Spinal cord (tissue), 10 donors: ENCODE measurements at places on chromosomes 4 and X.

GRCh38 chrX:110055616-110056015 is 52.7 kb downstream of the TMEM164 start:
- no peak overlapping the region for H3K27ac ChIP-seq
- no peaks in the 10 kb centered on the region for H3K36me3 ChIP-seq
- no peak overlapping the region for H3K4me3 ChIP-seq
- H3K27me3 ChIP-seq: no peaks in the 10 kb centered on the region
- no peaks in the 10 kb centered on the region for H3K4me1 ChIP-seq

- H3K27ac ChIP-seq: no peak overlapping the region
- no peaks in the 10 kb centered on the region for H3K36me3 ChIP-seq
- H3K4me1 ChIP-seq: peaks cover 4% of the 10 kb centered on the region
These were observed 101.6 kb upstream of the TEX13D start for GRCh38 chrX:124230655-124231450.

DNA sequence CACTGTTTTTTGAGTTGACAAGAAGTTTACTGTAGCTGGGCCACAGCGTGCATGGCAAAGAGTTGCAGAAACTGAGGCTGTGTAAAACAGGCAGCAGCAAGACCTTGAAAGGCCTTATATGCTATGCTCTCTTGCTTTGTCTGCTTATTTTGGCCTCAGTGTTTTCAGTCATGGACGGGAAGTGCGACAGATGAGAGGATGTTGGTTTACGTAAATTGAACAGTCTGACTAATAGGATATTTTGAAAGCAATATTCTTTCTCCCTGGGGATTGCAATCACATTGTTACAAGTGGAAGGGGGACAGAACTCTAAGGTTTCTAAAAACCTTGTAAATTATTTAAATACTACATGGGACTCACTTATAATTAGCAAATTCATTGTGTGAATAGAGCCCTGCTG is 32.2 kb upstream of the MAGEA10 start:
- no peaks in the 10 kb centered on the region for H3K36me3 ChIP-seq
- no peaks in the 10 kb centered on the region for H3K27me3 ChIP-seq
- no peak for DNase-seq
- no peak overlapping the region for H3K4me3 ChIP-seq

DNA sequence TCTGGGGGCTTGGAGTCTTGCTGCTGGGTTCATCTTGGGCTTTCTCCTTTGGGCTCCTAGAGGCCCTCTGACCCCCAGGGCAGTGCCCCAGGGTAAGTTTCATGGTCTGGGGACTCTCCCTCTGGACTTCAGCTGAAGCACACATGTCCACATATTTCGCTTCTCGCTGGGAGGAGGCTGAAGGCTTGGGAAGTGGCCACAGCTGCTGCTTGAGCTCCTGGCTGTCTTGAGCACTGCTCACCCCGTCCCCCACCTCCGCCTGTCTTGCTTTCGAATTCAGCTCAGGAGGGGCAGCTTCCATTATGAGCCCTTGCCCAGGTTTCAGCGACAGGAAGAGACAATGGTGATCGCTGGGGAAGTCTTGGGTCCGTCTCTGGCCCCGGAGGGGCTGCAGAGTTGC is 3.7 kb downstream of the C4orf54 start:
- no peaks in the 10 kb centered on the region for H3K27me3 ChIP-seq
- H3K4me3 ChIP-seq: no peak overlapping the region

DNA sequence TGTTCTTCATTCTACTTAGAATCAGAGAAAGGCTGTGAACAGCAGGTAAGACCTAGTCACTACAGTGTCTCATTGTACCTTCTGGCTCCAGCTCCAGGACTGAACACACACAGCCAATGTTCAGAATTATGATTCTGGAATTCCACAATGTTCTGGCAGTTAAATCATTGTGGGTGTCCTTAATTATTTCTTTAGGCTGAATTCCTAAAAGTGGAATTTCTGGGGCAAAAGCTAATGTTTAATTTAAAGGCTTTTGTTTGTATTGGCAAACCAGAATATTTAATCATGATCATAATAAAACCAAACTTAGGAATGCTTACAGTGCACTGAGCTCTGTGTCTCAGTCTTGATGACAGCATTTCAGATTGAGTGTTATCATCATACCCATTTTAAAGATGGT is 67.0 kb upstream of the FAT1 start:
- DNase-seq: no peak
- H3K4me1 ChIP-seq: no peaks in the 10 kb centered on the region

- no peaks in the 10 kb centered on the region for H3K36me3 ChIP-seq
- no peaks in the 10 kb centered on the region for H3K4me1 ChIP-seq
- no peak overlapping the region for H3K27ac ChIP-seq
These were observed 28.1 kb downstream of the INPP4B start for GRCh38 chr4:142818031-142818430.

DNA sequence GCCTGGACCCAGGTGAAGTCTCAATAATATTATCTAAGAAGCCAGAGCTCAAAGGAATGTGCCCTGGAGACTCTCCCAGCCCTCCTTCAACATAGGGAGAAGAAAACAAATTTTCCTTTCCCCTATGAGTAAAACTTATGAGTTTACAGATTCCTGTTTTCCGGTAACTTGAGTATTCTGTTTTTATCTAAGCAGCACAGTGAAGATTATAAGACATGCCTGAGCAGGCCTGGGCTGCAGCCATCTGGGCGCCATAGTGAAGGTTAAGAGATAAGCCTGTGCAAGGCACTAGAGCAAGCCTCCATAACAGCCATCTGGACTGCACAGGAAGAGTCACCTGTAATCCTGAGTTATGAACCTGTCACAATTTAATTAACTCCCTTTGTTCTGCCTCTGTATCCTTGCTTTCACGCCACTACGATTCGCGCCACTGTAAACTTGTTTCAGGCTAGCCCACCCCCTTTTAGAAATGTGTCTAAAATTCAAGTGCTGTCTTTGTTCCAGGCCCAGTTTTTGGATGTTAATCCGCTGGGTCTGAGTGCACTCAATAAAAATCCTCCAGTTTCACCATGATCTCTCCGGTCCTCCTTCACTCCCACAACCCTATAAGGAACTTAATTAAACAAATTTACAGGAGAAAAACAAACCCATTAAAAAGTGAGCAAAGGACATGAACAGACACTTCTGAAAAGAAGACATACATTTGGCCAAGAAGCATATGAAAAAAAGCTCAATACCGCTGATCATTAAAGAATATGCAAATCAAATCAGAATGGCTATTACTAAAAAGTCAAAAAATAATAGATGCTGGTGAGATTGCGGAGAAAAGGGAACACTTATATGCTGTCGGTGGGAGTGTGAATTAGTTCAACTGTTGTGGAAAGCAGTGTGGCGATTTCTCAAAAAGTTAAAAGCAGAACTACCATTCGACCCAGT is 189.5 kb downstream of the APBB2 start:
- H3K27me3 ChIP-seq: no peaks in the 10 kb centered on the region
- DNase-seq: peak; percentile 15
- no peaks in the 10 kb centered on the region for H3K36me3 ChIP-seq
- H3K27ac ChIP-seq: no peak overlapping the region
- H3K4me1 ChIP-seq: no peaks in the 10 kb centered on the region
- H3K4me3 ChIP-seq: no peak overlapping the region

GRCh38 chr4:183244506-183244905 is 75.6 kb downstream of the CLDN22 start:
- DNase-seq: no peak
- H3K27ac ChIP-seq: no peak overlapping the region
- no peaks in the 10 kb centered on the region for H3K27me3 ChIP-seq
- no peaks in the 10 kb centered on the region for H3K4me1 ChIP-seq

DNA sequence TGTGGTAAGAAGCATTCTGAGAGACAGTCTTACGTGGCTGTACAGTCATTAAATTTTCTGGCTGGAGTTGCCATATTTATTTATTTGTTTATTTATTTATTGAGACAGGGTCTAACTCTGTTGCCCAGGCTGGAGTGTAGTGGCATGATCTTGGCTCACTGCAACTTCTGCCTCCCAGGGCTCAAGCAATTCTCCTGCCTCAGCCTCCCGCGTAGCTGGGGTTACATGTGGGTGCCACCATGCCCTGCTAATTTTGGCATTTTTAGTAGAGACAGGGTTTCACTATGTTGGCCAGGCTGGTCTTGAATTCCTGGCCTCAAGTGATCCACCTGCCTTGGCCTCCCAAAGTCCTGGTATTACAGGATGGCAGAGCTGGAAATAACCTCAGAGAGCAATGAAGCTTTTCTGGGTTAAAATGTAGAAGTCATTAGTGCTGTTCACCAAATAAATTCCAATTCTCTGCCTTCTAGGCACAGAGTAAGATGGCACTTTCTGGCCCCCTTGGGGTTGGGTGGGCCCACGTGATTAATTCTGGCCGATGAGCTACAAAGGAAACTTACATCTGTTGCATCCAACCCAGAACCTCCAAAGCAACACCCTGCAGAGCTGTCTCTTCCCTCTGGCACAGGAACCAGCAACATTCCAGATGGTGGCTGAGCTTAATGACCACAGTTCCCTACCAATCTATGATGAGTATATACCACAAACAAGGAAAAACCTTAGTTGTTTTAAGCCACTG is 4.5 kb downstream of the MRFAP1 start:
- H3K27me3 ChIP-seq: no peaks in the 10 kb centered on the region
- H3K36me3 ChIP-seq: peaks cover 10% of the 10 kb centered on the region
- no peak overlapping the region for H3K4me3 ChIP-seq
- no peak for DNase-seq
- peaks cover 11% of the 10 kb centered on the region for H3K4me1 ChIP-seq

GRCh38 chrX:30822068-30822681 is 66.9 kb downstream of the TAB3 start:
- no peak overlapping the region for H3K4me3 ChIP-seq
- no peaks in the 10 kb centered on the region for H3K36me3 ChIP-seq
- DNase-seq: no peak
- H3K4me1 ChIP-seq: no peaks in the 10 kb centered on the region
- no peaks in the 10 kb centered on the region for H3K27me3 ChIP-seq

GRCh38 chrX:69144838-69145680 is 20.2 kb downstream of the PJA1 start:
- no peak for DNase-seq
- H3K4me3 ChIP-seq: no peak overlapping the region
- no peaks in the 10 kb centered on the region for H3K36me3 ChIP-seq

GRCh38 chrX:5650904-5651303 is 577.8 kb downstream of the NLGN4X start:
- no peak for DNase-seq
- H3K36me3 ChIP-seq: no peaks in the 10 kb centered on the region
- H3K27me3 ChIP-seq: no peaks in the 10 kb centered on the region
- H3K4me3 ChIP-seq: no peak overlapping the region
- no peak overlapping the region for H3K27ac ChIP-seq
- no peaks in the 10 kb centered on the region for H3K4me1 ChIP-seq

DNA sequence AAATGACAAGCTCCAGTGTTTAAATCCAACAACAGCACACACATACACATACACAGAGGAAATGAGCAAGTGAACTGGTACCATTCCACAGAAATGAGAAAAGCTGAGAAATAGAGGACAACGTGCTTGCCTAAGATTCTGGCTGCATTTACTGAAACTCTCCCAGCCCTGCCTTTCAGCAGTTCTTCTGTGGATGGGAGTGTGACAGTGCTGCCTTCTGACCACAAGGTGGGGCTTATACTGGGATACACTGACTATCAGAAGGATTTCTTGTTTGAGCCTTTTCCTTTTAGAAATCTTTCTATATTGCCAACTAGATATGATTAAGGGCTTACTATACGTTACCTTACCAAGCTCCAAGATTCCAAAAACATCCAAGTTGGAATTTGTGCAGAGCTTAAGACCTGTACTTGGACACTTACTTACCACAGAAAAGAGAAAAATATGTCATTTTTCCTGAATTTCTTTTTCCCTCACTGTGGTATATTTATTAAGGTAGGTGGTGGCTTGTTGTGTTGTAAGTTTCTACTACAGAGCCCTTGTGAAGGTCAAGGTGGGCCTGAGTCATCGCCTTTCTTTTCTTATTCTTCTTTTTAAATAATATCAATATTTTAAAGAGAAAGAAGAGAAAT is 10.7 kb upstream of the CXCL8 start:
- no peak overlapping the region for H3K4me3 ChIP-seq
- H3K36me3 ChIP-seq: no peaks in the 10 kb centered on the region
- no peaks in the 10 kb centered on the region for H3K27me3 ChIP-seq
- H3K4me1 ChIP-seq: no peaks in the 10 kb centered on the region
- no peak overlapping the region for H3K27ac ChIP-seq
- peak; percentile 36 for DNase-seq

DNA sequence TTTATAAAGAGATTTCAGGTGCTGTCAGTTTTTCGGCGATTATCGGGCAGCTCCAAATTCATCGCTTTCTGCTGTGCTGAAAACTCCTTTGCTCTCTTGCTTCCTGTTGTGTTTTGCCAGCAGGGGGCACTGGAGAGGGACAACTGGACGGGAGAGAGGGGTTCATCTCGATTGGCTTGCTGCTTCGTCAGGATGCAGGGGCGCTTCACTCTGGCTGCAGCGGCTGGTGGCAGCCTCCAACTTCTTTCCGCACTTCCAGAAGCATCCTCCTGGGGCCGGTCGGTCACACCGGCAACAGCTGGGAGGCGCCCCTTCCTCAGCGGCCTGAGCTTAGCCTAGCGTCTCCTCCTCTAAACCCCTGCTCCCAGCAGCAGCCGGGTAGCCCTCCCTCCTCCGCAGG is 29.5 kb downstream of the MSL3 start:
- no peak overlapping the region for H3K4me3 ChIP-seq
- no peaks in the 10 kb centered on the region for H3K36me3 ChIP-seq
- H3K27ac ChIP-seq: no peak overlapping the region
- DNase-seq: peak; percentile 41
- peaks cover 3% of the 10 kb centered on the region for H3K4me1 ChIP-seq
- peaks cover 3% of the 10 kb centered on the region for H3K27me3 ChIP-seq

DNA sequence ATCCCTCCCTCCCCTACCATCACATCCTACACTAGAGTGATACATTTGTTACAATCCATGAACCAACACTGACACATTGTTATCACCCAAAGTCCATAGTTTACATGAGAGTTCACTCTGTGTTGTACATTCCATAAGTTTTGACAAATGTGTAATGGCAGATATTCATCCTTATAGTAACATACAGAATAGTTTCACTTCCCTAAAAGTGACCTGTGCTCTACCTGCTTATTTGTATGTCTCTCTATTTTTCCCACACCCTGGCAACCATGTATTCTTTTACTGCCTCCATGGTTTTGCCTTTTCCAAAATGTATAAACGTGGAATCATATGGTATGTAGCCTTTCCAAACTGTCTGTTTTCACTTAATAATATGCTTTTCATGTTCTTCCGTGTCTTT is 42.2 kb upstream of the HPGD start:
- H3K4me1 ChIP-seq: no peaks in the 10 kb centered on the region
- no peak for DNase-seq
- H3K36me3 ChIP-seq: no peaks in the 10 kb centered on the region
- no peak overlapping the region for H3K4me3 ChIP-seq
